Cerebellar cortex (tissue), 1 donor: ENCODE measurements at places on chromosomes 16 and 17.
A peak's percentile ranks its signal among the peaks of the same experiment; 100 is the strongest.

DNA sequence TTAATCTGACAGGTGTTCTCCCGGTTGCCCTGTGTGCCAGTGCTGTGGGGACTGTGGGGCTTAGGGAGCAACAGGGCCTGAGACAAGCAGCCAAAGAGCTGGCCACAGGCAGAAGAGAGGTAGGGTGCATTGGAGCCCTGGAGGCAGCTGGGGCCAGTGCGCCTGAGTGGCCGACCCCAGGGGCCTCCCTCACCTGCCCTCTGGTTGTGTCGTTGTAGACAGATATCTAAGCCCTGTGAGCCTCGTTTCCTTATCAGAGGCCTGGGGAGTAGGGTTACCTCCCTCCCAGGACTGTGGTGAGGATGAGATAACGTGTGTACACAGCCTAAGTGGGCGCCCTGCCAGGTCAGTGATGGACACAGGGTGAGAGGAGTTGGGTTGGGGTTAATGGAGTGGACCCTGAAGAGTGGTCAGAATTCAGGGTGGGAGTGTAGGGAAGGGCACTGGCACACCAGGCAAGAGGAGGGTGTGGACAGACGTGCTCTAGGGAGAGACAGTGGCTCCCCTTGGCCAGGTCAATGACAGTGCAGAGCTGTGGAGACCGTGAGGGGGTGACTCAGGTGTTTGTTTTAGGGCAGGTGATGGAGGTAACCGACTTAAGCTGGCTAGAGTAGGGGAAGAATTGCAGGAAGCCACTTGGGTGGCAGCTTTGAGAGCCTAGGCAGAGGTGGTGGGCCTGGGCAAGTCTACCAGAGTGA, 3.4 kb downstream of the NARF start:
- DNase-seq: no peak

GRCh38 chr17:42042598-42043319, 7.6 kb downstream of the C17orf113 start:
- DNase-seq: no peak

GRCh38 chr17:14209215-14209614, 27.4 kb downstream of the CDRT15 start:
- no peak for DNase-seq

DNA sequence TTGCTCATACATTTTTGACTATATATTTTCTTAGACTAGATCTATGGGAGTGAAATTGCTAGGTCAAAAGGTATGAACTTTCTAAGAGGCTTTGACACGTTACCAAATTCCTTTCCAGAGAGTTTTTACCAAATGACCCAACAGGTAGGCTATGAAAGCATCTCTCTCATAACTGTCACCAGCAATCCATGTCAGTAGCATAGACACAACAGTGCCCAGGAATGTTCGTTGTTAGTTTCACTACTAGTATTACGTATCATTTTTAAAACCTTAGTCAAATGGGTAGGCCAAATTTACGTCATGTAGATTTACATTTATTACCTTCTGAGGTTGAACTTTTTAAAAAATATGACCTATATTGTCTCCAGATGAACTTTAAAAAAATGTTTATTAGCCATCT, 66.8 kb downstream of the MARCHF10 start:
- no peak for DNase-seq

GRCh38 chr17:67212714-67213417, 32.1 kb downstream of the HELZ start:
- DNase-seq: no peak

- no peak for DNase-seq
Measured at GRCh38 chr17:29526322-29526721, 40.5 kb downstream of the ABHD15 start.

DNA sequence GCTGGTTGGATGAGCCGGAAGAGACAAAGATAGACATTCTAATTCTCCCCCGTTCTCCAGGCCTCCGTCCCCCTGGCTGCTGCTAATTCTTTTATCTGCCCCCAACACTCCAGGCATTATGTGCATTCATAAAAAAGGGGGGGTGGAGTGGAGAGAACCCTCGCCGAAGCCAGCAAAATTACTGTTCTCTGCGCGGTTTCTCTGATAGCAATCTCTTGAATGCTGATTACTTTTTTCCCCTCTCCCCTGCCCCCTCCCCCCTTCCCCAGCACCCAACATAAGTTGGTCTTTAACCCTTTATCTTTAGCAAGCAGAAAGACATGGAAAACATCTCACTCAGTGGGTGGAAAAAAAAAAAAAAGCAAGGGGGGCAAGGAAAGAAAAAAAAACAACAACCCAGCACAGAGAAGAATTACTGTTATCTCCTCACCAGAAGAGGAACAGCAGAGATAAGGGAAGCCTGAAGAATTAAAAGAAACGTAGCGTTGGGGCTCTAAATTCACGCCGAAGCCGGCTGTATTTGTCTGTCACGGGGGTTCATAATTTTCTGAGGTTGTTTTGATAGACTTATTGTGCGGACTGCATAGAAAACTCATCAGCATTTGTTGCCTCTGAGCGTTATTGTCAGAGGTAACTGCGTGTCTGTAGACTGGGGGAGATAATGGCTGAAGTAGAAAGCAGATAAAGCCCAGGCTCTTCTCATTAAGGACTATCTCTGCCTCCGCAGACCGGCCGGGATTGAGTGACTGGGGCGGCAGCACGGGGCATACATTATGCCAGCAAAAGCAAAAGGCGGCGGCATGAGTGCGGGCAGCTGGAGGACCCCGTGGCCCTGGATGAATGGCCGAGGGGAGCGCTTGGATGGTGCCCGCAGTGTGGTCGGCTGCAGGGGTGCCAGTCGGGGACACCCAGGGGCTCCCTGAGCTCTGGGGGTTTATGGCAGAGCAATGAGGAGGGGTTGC, 126.9 kb downstream of the MRM1 start:
- DNase-seq: no peak

GRCh38 chr16:9118170-9118569, 26.7 kb downstream of the HAPSTR1 start:
- no peak for DNase-seq

DNA sequence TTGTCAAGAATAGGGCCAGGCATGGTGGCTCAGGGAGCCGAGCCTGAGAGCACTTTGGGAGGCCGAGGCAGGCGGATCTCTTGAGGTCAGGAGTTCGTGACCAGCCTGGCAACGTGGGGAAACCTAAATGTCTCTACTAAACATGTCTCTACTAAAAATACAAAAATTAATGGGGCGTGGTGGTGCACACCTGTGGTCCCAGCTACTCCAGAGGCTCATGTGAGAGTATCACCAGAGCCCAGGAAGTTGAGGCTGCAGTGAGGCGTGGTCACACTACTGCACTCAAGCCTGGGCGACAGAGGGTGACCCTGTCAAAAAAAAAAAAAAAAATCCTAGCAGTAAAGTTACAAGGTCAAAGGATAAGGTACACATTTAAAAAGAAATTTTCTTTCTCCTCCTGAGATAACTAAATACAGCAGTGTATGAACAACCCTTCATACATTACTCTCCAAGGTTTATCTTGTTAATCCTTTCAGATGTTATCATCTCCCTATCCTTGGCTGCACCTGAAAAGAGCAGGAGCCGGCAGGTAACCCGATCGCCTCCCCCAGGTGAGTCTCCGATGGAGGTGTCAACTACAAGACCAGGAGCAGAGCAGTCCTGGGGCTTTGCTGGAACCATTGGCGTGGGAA, 122.3 kb downstream of the GOSR1 start:
- DNase-seq: no peak

GRCh38 chr16:47262938-47263337, 119.2 kb upstream of the NETO2 start:
- no peak for DNase-seq

DNA sequence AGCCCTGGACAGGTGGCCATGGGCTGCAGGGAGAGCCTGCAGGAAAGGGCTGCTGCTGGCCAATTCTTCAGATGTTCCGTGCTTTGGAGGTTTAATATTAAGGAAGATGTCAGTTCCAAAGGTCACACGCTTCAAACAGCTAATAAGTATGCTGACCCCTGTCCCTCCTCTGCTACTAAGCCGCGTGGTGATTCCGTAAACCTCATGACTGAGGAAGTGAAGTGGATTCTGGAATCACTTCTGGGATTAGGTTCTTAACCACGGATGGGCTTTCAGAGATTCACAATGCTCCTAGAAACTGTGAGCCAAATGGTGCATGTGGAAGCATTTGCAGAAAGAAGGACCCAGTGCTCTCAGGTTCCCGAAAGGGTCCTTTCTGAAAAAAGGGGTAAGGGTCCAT, 28.5 kb upstream of the ERN1 start:
- DNase-seq: no peak

DNA sequence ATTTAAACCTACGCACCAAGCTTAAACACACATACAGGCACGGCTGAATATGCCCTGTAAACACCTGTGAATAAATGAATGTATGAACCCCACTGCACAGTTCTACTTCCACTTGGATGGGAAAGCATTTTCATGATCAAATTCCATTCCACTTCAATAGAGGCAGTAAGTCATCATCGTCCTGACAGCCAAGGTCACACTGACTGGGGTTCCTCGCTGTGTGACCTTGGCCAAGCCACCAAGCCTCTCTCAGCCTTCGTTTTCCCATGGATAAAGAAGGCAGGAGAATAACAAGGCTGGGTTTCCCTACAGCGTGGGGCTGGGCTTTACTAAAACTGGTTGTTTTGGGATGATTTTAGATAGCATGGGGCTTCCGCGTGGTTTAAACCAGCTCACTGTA, 82.8 kb downstream of the TBC1D16 start:
- no peak for DNase-seq

GRCh38 chr17:1147664-1148063, 32.1 kb downstream of the ABR start:
- DNase-seq: peak; percentile 73

GRCh38 chr17:79855331-79856124, 16.3 kb upstream of the CBX4 start:
- no peak for DNase-seq

- peak; percentile 97 for DNase-seq
Measured at GRCh38 chr16:19735074-19735867, 17.2 kb downstream of the IQCK start.

- DNase-seq: peak; percentile 79
Measured at GRCh38 chr17:27494192-27495091, 38.2 kb downstream of the KSR1 start.

- DNase-seq: no peak
Measured at GRCh38 chr17:81194941-81195901, 27.5 kb downstream of the CEP131 start.

DNA sequence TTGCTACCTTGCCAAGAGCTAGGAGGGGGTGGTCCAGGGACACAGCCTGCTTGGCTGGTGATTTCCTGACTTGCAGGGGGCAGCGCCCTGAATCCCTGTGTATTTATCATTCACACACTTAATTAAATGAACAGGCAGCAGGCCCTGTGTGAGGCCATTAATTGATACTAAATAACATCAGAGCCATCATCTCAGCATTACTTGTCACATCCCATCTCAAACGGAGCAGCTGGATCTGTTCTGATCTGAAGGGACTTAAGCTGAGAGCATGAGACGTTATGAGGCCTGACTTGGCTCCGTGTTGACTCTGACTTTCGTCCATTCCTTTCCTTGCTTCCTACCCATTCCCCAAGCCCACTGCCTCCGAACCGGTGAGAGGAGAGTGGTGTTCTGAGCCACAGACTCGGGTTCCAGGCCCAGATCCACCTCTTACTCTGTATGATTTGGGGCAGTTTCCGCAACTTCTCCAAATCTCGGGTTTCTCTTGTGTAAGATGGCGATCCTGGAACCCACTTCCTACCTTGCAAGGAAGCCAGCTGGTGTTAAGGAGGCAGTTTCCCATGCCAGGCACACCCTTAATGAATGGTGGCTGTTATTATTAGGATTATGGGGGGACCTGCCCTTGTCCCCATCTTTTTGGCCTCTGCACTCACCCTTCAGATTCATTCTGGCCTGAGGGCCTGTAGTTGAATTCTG, 33.8 kb downstream of the CACNA1G start:
- no peak for DNase-seq

DNA sequence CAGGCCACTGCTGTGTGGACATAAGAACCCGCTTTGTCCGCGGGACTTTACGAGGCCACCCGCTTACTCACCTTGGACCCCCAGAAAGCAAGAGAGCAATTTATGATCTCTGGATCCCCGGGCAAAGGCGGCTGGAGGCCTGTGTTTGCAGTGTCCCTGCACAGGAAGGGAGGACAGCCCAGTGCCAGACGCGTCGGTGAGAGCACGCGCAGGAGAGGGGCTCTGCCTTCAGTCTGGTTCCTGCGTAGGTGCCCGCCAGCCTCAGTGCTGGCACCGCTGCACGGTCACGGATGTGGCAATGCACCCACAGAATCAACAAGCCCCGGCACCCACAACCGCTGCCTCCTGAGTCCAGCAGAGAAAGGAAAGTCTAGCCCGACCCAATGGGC, 248.4 kb downstream of the C16orf95 start:
- DNase-seq: no peak

GRCh38 chr17:9158544-9159452, 137.5 kb downstream of the NTN1 start:
- no peak for DNase-seq

- peak; percentile 14 for DNase-seq
Measured at GRCh38 chr16:73176577-73177013, 128.7 kb upstream of the ZFHX3 start.

DNA sequence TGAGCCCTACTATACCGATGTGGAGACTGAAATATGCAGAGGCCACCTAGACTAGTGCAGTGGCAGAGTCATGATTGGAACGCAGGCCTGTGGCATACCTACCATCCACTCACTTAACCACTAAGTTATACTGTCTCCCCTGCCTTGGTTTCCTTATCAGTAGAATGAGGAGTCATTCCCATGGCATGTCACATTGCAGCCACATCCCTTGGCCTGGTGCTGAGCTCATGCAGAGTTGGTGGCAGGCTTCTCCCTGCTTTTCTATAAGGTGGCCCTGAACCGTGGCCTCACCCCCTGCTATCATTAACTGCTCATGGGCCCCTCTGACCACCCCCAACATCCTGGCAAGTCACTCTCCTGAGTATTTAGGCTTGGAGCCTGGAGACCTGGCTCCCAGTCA, 212.5 kb downstream of the KATNIP start:
- no peak for DNase-seq

GRCh38 chr16:58393138-58393504, 850 bp downstream of the GINS3 start:
- DNase-seq: peak; percentile 37

DNA sequence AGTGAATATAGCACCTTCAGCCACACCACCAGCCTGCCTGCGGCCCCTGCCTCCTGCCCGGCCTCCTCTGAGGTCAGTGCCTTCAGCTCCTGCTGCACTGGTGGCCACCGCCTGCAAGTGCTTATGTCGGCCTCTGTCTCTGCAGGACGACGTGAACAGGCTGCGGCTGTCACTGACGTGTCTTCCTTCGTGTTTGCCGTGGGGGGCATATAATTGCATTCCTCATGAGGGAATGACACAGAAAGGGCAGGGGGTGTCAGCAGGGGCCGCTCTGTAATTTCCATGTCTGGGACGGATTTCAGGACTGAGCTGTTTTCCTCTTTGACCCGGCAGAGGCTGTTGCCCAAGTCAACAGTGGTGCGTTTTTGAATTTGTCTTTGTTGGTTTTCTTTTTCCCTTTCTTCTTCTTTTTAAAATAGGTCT, 28.5 kb downstream of the CMIP start:
- DNase-seq: no peak
